Fibroblast of mammary gland (primary cell): ENCODE measurements at places on chromosomes 3 and 15.

DNA sequence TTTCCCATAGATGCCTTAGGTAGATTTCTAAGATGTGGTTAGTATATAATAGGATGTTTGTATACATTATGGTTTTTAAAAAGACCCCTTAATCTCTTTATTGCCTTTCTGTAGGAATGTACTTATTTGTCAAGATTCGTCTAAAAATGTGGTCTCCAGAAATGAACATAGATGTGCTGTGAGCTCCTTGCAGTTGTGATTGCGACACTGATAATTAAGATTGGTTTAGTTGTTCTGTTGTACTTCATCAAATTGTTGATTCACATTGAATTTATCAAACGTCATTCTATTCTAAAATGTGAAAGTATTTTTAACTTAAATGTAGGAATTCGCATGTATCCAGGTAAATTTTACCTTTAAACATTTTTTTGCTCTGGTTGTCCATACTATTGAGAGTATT is 51.2 kb downstream of the CMC1 start:
- no peak for DNase-seq

DNA sequence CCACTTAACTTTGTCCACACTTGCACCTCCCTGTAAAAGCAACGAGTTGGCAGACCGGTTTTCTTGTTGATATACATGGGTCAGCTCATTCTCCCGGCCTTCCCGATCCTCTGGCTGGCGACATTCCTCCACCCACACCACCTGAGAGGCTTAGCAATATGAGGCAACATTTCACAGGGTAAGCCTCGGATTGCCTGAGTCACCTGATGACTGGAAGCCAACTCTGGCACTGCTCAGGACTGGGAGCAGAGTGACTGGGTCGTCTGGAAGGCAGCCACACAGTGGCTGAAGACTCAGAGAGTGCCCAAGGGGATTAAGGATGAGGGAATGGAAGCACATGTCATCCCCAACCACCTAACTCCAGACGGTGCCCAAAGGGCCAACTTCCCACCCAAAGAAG is 9.8 kb downstream of the HOMER2 start:
- DNase-seq = peak; percentile 55

GRCh38 chr3:114241262-114241661 is 3.9 kb upstream of the ZNF80 start:
- DNase-seq = no peak

GRCh38 chr3:157405457-157405856 is 31.2 kb upstream of the PTX3 start:
- peak; percentile 80 for DNase-seq

DNA sequence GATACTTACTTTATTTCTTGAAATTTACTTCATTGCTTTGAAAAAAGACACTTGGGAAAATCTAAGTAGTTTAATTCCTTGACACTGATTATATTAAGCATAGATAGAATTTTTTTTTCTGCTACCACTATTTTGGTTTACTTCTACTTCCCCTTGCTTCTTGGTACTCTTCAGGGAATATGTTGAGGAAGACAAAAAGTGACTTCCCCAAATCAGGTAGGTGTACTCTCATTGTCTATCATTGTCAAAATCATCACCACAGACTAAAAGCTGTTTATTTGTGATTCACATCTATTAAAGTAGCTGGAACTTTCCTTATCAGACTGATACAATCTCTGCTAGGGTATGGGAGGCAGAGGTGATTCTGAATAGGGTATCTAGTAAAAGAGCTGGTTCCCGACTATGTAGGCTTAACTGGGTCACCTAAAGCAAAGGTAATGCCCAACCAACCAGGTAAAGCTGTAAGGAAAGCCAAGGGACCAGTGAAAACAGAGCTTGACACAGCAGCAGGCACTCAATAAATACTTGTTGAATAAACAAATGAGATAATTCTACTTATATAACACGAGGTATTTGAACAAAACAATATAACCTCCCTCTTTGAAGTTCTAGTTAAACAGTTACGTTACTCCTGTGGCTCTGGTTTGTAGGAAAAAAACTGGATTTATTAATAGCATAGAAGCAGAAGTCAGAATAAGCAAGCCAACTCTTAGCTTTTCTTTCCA is 346.9 kb downstream of the PLCL2 start:
- no peak for DNase-seq

- DNase-seq = no peak
These were observed 65.2 kb downstream of the LSM3 start for GRCh38 chr3:14243782-14244181.

DNA sequence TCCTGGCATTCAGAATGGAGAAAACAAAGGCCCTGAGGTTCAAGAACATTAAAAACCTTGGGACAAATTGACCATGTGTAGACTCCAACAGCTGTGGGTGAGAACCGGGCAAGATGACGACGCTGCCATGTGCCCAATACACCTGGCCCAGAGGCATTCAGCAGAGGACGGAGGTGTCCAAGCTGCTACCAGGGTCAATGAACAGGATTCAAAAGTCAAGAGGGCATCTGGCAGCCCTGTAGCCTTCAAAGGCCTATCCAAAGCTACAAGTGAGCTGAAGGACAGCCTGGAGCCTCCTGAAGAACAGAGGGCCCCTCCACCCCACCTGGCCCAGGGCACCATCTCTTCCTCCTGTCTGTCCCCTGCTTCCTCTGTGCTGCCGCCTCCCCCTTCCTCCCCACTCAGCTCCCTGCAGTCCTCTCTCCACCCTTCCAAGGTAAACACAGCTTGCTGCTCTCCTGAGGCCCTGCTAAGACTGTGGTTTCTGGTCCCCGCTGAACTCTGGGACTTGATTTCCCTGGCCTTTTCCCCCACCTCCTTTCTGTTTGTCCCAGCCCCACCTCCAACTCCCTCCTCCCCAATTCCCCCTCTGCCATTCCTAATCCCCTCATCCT is 57.5 kb downstream of the HMCES start:
- DNase-seq = no peak

DNA sequence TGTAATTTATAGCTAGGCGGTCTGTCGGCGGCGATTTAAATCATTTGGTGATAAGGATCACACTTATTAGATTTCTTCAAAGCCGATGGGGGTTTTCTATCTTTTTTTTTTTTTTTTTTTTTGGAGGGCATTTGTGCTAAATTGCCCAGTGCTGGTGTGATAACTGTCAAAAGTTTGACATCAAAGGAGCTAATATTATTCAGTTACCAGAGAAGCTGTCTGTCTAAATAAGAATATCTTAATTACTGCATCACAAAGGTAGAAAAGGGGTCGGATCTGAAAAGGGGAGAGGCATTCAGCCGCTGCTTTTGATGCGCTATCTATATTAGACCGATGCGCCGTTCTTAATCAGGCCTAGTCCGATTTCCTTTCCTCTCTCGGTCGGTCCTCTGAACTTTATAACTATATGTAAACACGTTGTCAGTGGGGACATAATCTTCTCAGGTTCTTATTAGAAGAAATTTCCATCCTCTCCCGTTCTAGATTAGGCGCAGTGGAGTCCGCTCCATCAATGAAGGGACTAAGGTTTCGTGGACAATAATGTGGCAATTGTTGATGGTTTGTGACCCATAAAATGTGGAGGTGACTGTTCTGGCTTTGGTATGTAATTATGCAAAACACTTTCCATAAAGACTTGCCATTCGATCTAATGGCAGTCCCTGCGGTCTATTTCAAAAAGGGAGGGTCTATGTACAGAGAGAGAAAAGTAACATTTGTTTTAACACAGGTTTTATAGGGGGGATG is 31.7 kb downstream of the NR2F2 start:
- DNase-seq = no peak

DNA sequence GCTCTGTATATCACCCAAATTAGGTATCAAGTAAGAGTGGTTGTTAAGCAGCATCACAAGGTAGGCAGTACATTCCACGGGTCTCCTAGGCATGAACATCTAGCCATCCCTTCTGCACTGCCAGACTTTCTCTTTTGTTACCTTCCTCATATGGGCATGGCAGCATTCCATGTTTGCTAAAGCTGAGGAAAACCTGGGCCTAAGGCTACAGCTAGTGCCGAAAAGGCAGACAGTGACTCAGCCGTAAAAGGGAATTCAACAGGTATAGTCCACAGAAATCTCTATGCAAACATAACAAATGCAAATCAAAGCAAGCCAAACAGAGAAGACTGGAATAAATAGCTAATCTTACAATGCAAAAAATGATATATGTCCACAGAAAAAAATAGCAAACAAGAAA is 645.4 kb downstream of the ZBBX start:
- DNase-seq = no peak

- peak; percentile 71 for DNase-seq
These were observed 28.4 kb downstream of the P3H2 start for GRCh38 chr3:190092250-190092649.

- DNase-seq = no peak
These were observed 7.1 kb downstream of the ITGA11 start for GRCh38 chr15:68424754-68425390.

GRCh38 chr3:135513106-135514059 is 452.1 kb upstream of the PPP2R3A start:
- peak; percentile 84 for DNase-seq

DNA sequence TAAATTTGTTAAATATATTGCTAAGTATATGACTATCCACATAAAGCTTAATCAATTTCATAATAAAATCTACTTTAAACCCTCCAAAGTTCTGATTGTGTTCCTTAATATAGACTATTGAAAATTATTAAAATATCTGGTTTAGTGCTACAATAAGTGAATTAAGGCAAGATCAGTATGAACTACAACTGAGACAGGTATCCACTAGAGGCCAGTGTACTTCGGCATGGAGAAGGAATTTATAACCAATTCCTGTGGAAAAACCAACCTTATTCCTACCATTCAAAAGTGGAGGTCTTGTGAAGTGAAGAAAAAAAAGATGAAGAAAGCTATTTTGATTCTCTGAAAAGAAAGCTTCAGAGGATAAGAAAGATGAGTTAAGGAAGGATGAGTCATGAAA is 237.7 kb downstream of the SUCLG2 start:
- DNase-seq = peak; percentile 10

DNA sequence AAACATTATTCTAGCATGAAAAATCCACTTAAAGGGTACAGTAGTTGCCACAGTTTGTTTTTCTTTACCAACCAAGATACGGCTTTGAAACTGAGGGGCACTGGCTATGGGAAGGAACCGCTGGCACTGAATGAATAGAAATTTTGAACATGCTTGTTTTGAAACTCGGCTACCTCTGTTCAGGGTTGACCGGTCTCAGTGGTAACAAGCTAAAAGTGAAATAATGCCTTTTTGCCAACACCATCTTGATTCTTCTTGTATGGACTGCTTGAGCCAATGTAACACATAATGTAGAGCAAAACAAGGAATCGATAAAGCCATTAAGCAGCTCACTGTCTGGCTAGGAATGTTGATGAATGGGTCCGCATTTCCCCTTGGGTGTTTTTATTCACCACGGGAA is 36.5 kb downstream of the PTPRG start:
- no peak for DNase-seq

GRCh38 chr3:14284694-14285547 is 106.3 kb downstream of the LSM3 start:
- no peak for DNase-seq

DNA sequence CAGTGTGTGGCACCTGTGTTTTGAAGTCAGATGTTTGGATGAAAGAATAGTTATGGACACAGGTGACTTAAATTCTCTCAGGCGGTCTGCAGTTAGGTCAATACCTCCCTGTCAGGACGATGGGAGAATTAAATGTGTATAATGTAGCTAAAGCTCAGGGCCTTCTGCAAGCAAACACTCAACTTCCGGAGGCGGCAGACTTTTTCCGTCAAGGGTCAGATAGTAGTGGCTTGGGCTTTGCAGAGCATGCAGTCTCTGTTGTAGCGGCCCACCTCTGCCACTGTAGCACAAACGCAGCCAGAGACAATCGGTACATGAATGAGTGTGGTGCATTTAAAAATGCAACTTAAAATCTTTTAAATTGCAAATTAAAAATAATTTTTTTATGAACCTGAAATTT is 47.4 kb downstream of the CMTM8 start:
- DNase-seq = no peak

DNA sequence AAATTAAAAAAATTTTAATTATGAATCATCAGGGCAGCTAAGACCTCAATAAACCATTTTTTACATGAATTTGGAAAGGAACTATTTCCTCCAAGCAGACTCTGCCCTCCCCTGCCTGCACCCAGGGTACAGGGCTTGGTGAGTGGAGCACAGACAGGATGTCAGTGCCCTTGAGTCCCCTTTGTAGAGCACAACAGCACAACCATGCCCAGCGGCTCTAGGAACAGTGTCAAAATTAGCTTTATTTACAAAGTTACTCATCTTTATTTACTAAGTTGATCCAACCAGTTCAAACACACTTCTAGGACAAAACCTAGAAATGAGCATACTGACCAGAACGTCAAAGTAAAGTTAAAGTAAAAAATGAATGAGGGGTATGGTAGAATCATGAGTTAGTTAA is 90.6 kb upstream of the TSC22D2 start:
- DNase-seq = no peak

GRCh38 chr3:177359593-177360357 is 162.5 kb upstream of the TBL1XR1 start:
- DNase-seq = peak; percentile 99

GRCh38 chr3:182450942-182451787 is 342.1 kb upstream of the ATP11B start:
- no peak for DNase-seq

GRCh38 chr3:185041540-185041939 is 111.3 kb downstream of the C3orf70 start:
- no peak for DNase-seq

GRCh38 chr3:79005084-79005483 is 762.7 kb downstream of the ROBO1 start:
- DNase-seq = peak; percentile 86

GRCh38 chr15:88256279-88257230 is at the start of gene NTRK3:
NTRK3 (minus strand) TSS chr15:88256739; CDS start chr15:88256153, 586 bp downstream.
- no peak for DNase-seq

DNA sequence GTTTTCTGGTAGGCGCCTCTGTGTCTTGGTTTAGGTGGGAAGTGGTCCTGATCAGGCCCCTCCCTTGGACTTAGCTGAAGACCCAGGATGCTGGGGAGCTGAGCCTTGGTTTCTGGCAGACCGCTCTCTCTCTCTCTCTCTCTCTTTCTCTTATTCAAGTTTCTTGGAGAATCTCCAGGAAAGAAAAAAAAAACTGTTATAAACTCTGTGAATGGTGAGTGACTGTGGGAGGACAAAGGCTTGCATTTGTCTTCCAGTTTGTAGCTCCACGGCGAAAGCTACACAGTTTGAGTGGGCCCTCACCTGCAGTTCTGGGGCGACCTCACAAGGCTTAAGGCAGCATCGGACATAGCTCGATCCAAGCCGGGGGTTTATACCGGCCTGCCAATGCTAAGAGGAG is 7.5 kb downstream of the DET1 start:
- DNase-seq = no peak

DNA sequence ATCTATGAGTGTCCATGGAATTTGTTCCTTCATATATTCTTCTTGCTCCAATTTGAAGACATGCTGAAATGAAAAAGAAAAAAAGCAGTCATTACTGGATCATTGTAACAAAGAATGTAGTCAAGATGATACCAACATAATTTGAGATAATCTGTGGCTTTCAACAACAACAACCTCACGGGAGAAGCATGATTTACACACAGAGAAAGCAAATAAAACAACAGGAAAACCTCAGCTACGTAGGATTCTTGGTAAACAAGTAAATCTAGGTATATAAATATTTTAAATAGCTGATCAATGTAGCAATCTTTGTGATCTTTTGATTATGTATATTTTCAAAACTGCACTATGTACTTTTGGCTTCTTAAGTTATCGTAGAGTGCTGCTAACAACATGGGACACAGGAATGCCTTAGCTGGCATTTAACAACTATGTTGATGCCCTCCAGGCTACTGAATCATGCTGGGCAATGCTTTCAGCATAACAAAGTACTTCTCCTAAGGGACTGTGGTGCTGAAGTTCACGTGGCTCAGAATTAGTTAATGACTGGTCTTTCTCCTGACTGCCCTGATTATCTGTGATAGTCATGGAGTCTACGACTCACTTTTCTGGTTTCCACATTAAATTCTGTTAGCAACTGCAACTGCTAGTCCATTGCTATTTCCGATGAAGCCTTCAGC is 96.5 kb upstream of the MYO5C start:
- DNase-seq = peak; percentile 40
